EL (cell line): ENCODE measurements at places on chromosomes 1 and 21.

- peak; percentile 4 for DNase-seq
These were observed 495.6 kb upstream of the NEGR1 start for GRCh38 chr1:72777918-72778317.

GRCh38 chr21:23977971-23978370 lies 1629.3 kb downstream of the MRPL39 start:
- DNase-seq: no peak

- DNase-seq: peak; percentile 81
These were observed 58.1 kb downstream of the SCCPDH start for GRCh38 chr1:246782120-246782900.

- no peak for DNase-seq
These were observed 27.2 kb upstream of the TMCO1 start for GRCh38 chr1:165795894-165796293.

- no peak for DNase-seq
These were observed 30.0 kb downstream of the MATN1 start for GRCh38 chr1:30693366-30693765.

GRCh38 chr1:219536038-219536437 lies 76.9 kb downstream of the ZC3H11B start:
- DNase-seq: no peak

- no peak for DNase-seq
These were observed 97.5 kb upstream of the EDN2 start for GRCh38 chr1:41582004-41582325.

GRCh38 chr1:99754697-99755096 lies 11.7 kb downstream of the FRRS1 start:
- DNase-seq: no peak

- peak; percentile 29 for DNase-seq
These were observed 3.1 kb downstream of the VPS26C start for GRCh38 chr21:37263827-37264600.

DNA sequence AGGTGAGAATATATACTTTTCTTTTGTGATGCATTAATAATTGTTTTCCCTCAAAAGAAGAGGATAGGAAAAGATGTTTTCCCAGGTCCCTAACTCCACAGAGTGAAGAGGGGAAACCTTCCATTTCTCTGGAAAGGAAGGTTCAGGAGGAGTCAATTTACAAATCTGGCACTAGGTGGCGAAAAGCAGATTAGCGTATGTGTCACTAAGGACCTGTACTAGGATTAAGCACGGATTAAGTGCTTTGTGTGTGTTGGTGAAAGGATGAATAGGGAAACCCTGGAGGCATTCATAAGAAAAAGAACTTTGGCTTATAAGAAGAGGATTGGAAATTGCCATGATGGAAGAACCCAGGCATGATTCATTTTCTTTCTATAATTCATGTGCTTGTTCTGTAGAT lies 410.1 kb upstream of the PLXNA2 start:
- DNase-seq: peak; percentile 38

DNA sequence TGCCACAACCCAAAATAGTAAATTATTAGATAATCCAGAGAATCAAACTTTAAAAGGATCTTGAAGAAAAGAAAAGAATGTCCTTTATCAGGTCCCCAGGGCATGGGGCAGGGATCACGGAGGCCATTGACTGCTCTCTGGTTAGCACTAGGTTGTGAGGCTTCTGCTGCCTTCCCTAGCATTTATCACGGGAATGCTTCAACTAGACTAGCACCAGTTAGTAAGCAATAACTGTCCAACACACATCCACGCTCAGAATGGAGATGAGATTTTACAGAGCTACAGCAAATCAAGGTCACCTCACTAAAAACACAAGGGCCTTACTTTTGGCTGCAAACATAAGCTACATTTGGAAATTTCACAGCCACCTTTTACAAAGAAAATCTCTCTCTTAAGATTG lies 304.0 kb downstream of the NFIA start:
- no peak for DNase-seq

DNA sequence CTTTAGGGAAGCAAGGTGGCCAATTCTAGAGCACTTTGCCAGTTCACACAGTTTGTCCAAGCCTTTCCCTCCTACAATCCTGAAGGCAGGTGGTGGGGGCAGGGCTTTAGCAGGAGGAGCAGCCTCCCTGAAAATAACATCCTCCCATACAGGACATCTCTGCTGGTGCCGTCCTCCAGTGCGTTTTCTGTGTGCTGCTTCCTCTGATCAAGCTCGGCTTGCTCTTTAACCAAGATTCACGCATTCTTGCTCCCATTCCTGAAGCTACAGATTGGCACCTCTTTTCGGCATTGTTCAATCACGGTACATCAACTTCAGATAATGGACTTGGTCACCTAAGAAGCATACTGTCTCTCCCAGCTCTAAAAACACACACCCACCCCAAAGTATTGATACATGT lies 7.5 kb upstream of the DPT start:
- DNase-seq: no peak

GRCh38 chr1:84143796-84144565 lies at the start of gene PRKACB:
Gene PRKACB (plus strand): TSS chr1:84144271. CDS start chr1:84144362, 91 bp downstream.
- DNase-seq: peak; percentile 44

DNA sequence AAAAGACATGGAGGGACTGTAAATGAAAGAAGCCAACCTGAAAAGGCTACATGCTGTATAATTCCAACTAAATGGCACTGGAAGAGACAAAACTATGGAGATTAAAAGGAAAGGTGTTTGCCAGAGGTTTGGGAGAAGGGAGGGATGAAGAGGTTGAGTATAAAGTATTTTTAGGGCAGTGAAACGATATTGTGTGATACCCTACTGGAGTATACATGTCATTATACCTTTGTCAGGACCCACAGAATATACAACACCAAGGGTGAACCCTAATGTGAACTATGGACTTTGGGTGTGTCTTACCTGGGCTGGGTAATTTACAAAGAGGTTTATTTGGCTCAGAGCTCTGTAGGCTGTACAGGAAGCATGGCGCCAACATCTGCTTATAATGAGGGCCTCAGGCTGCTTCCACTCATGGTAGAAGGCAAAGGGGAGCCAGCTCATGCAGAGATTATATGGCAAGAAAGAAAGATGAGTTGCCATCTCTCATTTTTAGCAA lies 73.4 kb downstream of the CD2 start:
- no peak for DNase-seq

GRCh38 chr1:17895986-17896385 lies 140.9 kb downstream of the ACTL8 start:
- DNase-seq: no peak

GRCh38 chr1:198901266-198901665 lies 262.4 kb downstream of the PTPRC start:
- DNase-seq: no peak

GRCh38 chr1:62425041-62425440 lies 11.8 kb upstream of the USP1 start:
- DNase-seq: no peak

DNA sequence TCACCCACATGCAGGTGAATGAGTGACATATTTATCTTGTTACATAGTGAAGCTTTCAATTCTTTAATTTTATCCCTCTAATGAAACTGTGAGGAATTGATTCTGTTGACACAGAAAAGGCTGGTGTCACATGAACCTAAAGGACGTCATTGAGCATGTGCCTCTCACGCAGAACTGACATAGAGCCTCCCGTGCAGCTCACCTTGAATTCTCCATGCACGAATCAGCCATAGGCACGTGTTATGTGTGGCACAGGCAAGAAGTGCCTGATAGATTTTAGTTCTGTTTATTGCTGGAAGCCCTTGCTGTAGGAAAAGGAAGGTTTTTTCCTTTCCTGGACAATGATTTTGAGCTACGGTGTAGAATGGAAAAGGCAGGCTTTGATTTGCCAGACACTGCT lies 11.3 kb downstream of the ADARB1 start:
- DNase-seq: no peak

DNA sequence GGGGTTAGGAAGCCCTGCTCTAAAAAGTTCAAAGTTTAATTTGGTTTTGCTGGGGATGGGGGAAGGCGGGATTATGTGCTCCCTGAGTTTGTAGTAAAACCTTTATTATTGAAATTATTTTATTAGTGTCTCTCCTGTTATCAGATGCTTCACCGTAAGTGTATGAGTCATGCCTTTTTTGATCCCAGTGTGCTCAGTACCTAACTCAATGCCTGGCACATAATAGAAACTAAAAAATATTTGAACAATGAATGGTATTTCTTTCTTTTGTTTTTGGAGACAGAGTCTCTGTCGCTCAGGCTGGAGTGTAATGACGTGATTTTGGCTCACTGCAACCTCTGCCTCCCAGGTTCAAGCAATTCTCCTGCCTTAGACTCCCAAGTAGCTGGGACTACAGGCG lies 6.4 kb downstream of the SNRPE start:
- peak; percentile 37 for DNase-seq

GRCh38 chr21:38811257-38811656 lies 5.5 kb downstream of the ETS2 start:
- peak; percentile 97 for DNase-seq

DNA sequence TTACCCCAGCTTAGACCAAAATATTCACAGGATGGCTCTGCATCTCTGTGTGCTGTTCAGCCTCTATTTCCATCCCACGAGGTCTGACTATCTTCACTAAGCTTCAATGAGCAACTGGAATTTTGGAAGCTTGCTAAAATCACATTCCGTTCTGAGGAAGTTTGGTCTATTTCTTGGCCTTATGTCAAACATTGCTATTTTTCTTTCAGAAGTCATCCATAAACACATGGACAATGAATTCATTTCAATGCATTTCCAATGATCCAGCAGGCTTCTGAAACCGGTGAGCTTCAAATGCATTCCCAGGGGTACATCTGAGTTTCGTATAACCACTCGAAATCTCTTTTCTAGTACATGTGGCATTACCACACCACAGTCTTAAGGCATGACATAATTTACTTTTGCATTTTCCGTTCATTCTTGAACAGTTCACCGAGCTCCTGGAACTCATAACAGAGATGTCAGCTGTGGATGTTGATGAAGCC lies 294.1 kb upstream of the KAZN start:
- DNase-seq: no peak

DNA sequence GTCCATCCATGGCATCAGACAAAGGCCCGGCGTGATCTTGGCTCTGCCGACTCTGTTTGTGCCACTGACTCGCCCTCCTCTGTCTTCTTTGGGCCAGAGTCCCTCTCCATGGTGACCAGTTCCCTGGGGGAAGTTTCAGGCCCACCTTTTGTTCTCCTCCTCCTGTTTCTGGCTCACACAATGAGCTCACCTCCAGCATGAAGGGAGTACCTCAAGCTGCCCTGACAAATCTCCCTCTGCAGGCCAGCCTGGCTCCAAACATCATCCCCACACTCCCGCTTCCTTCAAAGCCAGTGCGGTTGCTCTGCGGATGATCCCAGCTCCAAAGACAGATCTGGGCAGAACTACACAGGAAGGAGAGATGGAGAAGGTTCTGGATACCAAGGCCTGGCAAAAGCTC lies 576.6 kb downstream of the NPHP4 start:
- no peak for DNase-seq

- no peak for DNase-seq
These were observed 39.7 kb downstream of the TMCC2 start for GRCh38 chr1:205267306-205267902.

DNA sequence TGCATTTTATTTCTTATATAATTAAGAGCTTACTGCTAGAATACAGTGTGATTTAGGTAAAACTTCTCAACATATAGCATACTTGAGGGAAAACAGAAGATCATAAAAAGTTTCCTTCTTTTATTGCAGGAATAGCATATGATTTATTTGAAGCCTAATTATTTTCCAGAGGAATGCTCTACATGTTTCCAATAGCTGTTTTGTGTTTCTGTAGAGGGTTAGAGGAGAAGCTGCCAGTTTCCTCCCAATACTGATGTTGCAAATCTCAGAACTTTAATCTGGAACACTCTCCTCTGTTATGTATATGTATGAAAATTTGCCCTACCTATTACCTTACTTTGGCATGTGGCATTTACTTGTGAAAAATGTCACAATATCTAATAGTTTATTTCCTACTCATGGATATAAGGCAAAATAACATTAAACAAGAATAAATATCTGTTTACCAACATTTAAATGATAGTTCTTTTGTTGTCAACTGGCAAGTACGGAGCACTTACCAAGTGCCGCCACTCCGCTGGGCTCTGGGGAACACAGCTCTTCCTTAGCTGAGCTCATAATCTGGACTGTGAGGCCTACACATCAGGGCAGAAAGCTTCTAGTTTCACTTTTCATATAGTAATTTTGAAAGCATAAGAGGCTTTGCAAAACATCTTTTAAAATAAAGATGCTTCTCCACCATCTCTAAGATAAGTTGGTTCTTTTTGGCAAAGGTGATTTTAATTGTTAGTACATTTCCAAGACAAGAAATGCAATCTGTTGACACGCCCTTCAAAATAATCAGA lies 239.8 kb upstream of the C1orf105 start:
- peak; percentile 52 for DNase-seq

GRCh38 chr1:229148041-229148671 lies 122.8 kb upstream of the RAB4A start:
- DNase-seq: no peak

DNA sequence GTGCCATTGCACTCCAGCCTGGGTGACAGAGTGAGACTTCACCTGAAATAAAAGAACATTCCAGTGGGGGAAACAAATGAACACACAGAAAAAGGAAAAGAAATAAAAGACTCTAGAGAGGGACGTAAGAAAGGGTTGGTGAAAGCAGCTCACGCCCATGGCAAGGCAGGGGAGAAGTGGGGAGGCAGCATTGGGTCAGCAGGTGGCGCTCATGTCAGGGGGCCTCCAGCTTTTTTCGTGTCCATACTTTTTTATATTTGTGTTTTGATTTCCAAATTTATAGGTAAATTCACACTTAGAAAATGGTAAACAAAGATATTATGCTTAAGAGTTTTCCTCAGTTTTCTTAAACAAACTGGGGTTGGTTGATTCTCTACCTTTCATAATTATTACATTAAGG lies 45.5 kb downstream of the VPS13D start:
- DNase-seq: peak; percentile 23

- DNase-seq: peak; percentile 79
These were observed at the start of gene ADAM15 for GRCh38 chr1:155050560-155051341. Gene ADAM15 (plus strand): TSS chr1:155051316. CDS start chr1:155051387, 71 bp downstream.

DNA sequence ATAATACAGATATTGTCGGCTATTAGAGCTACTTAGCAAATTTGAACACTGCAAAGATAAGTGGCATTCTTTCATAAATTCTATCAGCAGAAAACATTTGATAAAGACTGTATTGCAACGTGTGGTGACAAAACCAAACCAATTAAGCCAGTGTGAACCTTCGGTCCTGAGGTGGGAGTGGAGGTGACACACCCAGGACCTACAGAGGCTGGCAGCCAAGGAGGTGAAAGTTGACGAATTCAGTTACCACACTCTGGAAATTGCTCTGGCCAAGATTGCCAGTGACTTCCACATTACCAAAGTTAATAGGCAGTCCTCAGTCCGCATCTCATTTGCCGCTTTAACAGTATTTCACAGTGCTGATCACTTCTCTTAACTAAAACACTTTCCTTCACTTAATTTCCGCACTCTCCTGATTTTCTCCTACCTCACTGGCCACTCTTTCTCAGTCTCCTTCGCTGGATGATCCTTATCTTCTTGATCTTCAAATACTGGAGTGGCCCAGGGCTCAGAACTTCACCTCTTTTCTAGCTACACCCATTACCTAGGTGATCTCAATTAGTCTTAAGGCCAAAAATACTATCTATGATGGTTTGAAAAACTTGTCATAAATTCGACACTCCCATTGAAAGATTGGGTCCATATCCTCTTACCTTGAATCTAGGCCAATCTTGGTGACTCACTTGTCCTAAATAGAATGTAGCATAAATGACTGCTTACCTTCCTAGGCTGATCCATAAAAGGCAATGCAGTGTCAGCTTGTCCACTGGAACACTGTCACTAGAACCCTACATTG lies 5.1 kb upstream of the CDC42BPA start:
- no peak for DNase-seq

GRCh38 chr1:177928194-177928593 lies 41.7 kb downstream of the SEC16B start:
- DNase-seq: peak; percentile 50
